ENCODE measurements at places on chromosomes 2 and 18. TPM values are rescaled to one million over a fixed set of nuclear protein-coding genes. Genes with fewer than 3 reads are reported as not detected.

GRCh38 chr2:38026846-38027245 lies 49.1 kb downstream of the CYP1B1 start:
- no peaks in the 10 kb centered on the region for H3K4me1 ChIP-seq
- no peak for DNase-seq
- H3K36me3 ChIP-seq, result no peaks in the 10 kb centered on the region
- no peaks in the 10 kb centered on the region for H3K27me3 ChIP-seq

DNA sequence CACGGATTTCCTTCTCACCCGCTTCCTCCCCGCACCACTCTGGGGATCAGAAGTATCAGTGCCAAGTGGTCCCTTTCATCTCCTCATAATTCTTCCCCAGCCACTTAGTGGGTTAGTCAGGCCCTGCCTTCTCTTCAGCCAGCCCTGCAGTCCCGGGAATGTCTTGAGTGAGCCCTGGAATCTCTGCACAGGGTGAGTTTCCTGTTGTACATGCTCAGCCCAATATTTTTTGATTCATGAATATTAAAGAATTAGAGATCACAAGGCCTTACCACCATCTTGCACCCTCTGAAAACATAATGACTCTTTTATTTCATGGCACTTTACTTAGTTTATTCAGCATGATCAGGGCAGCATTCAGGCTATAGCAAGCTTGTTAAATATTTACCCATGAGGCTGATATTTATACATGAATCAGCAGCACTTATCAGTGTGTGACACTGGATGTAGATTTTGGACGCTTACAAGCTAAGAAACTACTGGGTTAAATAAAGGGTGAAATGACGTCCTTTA lies 159.4 kb upstream of the FOSL2 start:
- no peak for DNase-seq
- no peak overlapping the region for H3K27ac ChIP-seq
- no peaks in the 10 kb centered on the region for H3K4me1 ChIP-seq
- no peak overlapping the region for H3K4me3 ChIP-seq
- H3K27me3 ChIP-seq, result no peaks in the 10 kb centered on the region

The ASB1 gene
- 18.4 TPM for total RNA-seq

DNA sequence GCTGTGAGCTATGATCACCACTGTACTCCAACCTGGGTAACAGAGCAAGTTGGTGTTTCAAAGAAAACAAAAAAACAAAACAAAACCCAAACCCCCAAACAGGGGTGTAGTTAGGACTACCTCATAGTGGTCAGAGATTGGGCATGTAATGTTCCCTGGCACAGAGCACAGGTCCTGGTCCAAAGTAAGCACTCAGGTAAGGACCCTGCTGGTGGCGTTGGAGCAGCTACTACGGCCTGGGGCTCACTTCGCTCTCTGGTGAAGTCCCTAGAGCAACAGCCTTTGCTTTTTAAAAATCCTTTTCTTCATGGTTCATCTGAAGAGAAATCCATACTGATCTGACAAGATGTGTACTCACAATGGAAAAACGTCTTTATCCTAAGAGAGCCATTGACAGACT lies 130.4 kb downstream of the ZNF236 start:
- no peak for DNase-seq
- no peaks in the 10 kb centered on the region for H3K27me3 ChIP-seq
- peak overlapping the region; percentile 43 for H3K27ac ChIP-seq
- H3K36me3 ChIP-seq, result no peaks in the 10 kb centered on the region

DNA sequence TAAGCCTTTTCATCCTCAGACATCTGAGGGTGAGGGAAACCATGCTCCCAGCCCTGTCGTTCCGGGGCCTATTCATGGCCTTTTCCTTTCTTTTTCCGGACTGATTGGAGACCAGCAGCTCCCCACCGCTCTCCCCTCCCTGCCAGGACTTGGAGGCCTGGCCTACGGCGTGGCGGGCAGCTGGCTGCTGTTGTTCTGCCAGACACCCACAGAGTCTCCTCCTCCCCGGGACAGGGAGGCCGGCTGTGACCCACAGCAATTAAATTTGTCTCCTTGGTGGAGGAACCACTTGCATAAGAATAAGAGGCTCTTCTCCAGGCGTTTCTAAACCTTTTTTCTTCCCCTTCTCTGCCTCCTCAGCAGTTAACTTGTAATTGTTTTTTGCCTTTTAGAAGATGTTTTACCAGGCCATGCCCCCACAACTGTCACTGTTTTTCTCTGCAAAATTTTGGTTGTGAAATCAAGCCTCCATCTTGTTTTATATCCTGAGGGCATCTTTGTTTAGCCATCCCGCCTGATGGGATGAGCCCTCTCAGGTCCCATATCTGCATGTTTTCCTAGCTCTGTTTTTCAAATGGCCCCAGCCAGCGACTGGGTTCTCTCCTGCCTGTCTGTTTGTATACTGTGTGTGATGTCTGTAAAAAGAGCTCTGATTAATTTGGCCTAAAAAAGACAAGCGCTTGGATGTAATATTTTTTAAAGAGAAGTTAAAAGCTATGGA lies 1060.0 kb upstream of the DDX18 start:
- no peak overlapping the region for H3K27ac ChIP-seq
- H3K4me1 ChIP-seq, result no peaks in the 10 kb centered on the region

DNA sequence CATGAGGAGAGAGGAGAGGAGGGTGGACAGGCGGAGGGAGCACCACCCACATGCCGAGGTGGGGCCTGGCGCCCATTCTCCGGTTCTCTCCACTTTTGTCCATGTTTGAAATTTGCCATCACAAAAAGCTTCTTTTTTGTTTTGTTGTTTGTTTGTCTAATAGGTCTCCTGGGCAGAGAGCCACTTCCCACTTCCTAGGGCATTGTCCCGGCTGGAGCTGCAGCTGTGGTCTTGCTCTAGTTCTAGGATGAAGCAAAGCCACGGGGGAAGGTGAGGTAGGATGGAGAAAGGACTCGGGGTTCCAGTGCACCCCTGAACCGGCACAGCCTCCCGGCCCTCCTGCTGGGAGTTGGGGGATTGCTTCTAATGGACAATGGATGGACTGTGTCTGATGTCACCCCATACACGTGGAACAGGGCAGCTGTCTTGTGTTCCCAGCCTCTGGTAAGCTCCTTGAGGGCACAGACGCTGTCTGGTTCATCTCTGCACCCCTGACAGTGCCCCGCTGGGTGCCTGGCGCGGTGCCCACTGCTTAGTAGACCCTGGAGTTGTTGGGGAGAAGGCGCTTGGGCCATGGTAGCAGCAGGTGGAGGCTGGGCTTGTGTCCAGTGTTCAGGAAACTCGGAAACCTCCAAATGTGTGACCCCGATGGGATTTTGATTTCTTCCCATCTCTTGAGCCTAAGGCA lies 278.4 kb downstream of the NDUFA10 start:
- peaks cover 5% of the 10 kb centered on the region for H3K4me1 ChIP-seq
- no peak overlapping the region for H3K4me3 ChIP-seq
- no peak overlapping the region for H3K27ac ChIP-seq
- no peak for DNase-seq
- no peaks in the 10 kb centered on the region for H3K27me3 ChIP-seq

DNA sequence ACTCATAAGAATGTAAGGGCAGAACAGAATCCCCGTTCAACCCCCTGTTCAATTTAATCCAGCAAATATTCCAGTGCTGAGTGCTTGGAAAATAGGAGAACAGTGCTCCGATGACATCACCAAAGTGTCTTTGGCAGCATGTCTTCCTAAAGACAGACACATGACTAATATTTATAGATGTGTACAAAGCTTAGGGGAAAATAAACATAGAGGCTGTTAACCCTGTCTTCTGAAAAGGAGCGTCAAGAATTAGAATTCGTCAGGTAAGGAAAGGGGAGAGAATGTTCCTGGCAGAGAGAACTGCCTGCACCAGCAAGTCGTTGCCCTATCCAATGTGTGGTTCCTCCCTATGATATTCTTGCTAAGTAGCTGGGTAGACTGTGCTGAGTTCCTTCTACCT lies 72.7 kb downstream of the PLB1 start:
- DNase-seq, result no peak
- no peaks in the 10 kb centered on the region for H3K36me3 ChIP-seq
- no peaks in the 10 kb centered on the region for H3K4me1 ChIP-seq
- no peaks in the 10 kb centered on the region for H3K27me3 ChIP-seq
- no peak overlapping the region for H3K4me3 ChIP-seq

DNA sequence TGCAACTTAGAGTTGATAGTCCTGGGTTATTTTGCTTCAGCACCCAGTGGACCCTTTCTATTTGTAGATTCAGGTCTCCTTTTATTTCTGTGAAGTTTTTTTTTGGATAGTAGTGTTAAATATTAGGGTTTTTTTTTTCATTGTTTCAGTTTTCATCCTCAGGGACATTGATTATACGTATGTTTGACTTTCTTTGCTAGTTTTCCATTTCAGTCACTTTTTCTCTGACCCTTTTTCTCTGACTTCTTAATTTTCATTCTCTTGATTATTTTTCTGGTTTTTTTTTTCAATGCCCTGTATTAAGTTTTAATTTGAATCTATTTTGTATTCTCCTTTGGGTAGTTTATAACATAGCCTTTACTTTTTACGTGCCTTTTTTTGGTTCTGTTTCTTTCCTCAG lies 79.4 kb downstream of the AGPS start:
- H3K4me3 ChIP-seq, result no peak overlapping the region
- no peak overlapping the region for H3K27ac ChIP-seq
- DNase-seq, result no peak
- H3K4me1 ChIP-seq, result no peaks in the 10 kb centered on the region

DNA sequence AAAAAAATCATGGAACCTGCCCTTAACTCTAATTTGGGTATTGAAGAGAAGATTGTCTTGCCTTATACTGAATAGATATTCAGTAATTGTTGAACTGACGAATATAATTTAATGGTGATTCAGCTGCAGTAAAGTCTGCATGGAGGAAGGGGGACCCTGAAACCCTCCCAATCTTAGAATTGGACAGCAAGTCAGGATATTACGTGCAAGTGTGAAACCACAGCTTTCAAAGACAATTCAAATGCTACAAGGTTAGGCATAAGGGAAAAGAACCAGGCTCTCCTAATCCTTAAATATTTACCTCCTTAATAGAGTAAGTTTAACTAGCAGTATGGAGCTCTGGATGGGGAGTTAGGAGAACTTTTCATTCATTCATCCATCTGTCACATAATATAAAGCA lies 226.9 kb upstream of the TNP1 start:
- H3K4me3 ChIP-seq, result no peak overlapping the region
- no peak for DNase-seq
- H3K27ac ChIP-seq, result no peak overlapping the region
- H3K4me1 ChIP-seq, result no peaks in the 10 kb centered on the region
- no peaks in the 10 kb centered on the region for H3K27me3 ChIP-seq

DNA sequence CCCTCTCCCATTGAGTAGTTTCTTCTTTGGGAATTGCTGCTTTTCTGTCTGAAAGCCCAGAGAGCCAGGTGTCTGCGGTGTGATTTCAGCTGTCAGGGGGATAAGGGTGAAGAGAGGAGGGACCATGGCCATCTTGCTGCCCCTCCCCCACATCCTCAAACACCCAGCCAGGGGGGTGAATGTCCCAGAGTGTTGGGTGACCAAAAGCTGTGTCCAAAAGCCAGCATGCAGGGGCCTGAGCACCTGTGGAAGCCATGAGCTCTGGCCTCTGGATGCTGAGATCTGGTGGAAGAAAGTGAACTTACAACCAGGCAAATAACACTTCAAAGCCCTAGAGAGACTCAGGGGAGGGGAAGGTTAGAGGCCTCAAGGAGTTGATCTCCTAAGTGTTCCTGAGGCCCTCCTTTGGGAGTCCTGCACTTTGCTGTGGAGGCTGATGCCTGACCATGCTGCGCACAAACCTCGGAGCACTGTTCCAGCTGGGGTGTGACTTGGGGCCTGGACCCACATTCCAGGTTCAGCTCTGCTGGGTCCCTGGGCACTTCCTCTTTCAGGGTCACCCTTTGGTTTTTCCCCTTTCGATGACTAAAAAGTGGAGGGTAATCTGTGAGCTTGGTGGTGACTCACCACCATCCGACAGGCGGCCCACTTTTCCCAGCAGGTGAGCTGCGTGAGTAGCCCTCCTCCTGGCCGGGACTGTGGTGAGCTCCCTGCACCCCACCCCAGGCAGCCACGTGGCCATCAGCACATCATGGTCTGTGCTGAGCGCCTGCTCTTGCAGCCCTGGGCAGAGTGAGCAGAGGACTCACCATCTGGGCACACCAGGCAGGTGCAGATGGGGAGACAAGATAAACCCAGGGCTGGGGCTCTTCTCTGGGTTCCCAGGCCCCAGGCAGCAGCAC lies 66.8 kb upstream of the FOSL2 start:
- H3K27ac ChIP-seq, result peak overlapping the region; percentile 48
- H3K4me1 ChIP-seq, result peaks cover 5% of the 10 kb centered on the region
- H3K4me3 ChIP-seq, result no peak overlapping the region
- H3K36me3 ChIP-seq, result no peaks in the 10 kb centered on the region

- H3K36me3 ChIP-seq, result no peaks in the 10 kb centered on the region
- H3K4me3 ChIP-seq, result no peak overlapping the region
- no peaks in the 10 kb centered on the region for H3K27me3 ChIP-seq
- DNase-seq, result no peak
These were observed 190.6 kb downstream of the MYCN start for GRCh38 chr2:16130906-16131400.
